GM10248 (cell line): ENCODE measurements at places on chromosomes 1 and 21.

GRCh38 chr1:58006421-58007046 lies 540.0 kb downstream of the OMA1 start:
- DNase-seq: no peak

- no peak for DNase-seq
Measured at GRCh38 chr1:114080511-114081436, 72.9 kb downstream of the SYT6 start.

DNA sequence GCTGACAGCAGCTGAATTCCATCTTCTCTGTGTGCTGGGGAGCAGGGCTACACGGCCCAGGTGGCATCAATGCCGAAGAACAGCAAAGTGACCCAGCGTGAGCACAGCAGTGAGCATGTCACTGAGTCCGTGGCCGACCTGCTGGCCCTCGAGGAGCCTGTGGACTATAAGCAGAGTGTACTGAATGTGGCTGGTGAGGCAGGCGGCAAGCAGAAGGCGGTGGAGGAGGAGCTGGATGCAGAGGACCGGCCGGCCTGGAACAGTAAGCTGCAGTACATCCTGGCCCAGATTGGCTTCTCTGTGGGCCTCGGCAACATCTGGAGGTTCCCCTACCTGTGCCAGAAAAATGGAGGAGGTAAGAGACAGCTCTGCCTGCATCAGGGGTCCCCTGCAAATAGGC lies 16.6 kb downstream of the SLC6A17 start:
- DNase-seq: no peak

- no peak for DNase-seq
Measured at GRCh38 chr1:91884459-91885212, 1.3 kb downstream of the TGFBR3 start.

DNA sequence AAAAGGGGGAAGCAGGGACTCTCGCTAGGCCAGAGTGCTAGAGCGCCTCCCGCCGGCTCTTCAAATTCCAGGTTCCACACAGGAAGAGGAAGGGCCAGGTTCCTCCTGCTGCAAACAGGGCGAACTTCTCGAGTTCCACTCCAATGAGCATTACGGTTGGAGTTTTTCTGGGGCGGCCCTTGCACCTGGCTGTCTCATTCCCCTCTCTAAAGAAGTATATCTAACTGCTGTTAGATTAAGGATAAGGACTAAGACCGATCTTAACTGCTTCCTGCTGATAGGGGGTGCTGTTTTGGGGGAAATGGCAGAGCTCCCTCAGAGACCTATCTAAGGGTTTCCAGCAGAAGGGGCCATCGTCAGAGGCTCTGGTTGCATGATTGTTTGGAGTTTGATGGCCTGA lies 138.0 kb downstream of the RABGAP1L start:
- no peak for DNase-seq

GRCh38 chr1:162541619-162542141 lies 19.8 kb upstream of the UAP1 start:
- DNase-seq: no peak

- DNase-seq: no peak
Measured at GRCh38 chr1:148362626-148363438, 120.3 kb downstream of the PPIAL4G start.

- no peak for DNase-seq
Measured at GRCh38 chr1:196517193-196517592, 91.0 kb downstream of the KCNT2 start.
